ENCODE measurements at places on chromosomes 5 and 9.

DNA sequence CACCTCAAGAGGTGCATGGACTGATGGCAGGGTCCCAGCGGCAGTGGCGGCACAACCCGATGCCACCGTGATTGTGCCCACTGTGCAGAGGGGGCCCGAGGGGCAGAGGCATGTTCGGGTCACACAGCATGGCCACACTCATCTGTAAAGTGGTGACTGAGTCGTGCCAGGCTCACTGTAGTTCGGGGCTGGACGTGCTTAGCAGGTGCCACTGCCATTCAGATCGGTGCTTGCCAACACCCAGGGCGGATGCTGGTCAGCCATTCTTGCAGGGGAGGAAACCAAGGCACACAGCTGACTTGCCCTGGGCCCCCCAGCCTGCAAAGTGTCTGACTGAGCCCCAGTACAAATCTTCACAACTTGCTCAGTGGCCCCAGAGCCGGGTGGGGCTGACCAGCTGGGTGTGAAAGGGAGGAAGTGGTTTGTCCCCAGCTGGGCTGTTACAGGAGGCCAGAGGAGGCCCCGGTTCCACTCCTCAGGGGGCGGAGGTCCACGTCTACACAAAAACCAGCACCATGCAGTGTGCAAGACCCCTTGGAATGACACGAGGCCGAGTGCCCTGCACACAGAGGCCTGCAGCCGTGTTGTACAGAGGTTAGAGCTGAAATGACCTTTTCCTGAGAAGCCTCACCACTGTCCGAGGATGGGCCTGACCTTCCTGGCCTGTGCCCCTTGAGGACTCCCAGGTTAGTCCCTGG is 17.9 kb downstream of the FGD3 start:
- no peak for DNase-seq

GRCh38 chr5:56094579-56095361 is 100.0 kb upstream of the IL6ST start:
- DNase-seq, result no peak

DNA sequence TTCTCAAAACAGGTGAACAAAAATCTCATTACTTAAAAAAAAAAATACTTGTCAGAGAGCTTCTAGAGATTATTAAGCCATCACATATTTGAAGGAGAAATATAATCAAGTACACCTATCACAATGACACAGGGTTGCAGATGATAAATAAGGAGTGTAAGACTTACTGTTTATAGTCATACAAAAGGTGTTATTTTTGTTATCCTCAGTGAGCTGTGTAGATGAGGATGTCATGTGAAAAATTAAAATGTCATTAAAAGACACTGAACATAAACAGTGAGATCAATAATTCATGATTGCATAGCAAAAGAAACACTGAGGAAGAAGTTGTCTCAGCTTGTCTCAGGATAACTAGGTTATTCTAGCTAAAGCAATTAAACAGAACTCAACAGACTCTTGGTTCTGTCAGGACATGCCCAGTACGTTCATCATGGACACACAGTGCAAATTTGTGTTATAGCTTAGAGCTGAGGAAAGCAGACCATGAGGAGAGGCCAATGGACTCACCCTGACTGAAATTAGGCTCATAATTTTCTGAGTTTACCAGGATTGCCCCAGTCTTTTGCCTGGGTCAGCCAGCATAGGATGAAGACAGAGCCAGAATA is 1162.6 kb upstream of the C9orf72 start:
- DNase-seq, result no peak

DNA sequence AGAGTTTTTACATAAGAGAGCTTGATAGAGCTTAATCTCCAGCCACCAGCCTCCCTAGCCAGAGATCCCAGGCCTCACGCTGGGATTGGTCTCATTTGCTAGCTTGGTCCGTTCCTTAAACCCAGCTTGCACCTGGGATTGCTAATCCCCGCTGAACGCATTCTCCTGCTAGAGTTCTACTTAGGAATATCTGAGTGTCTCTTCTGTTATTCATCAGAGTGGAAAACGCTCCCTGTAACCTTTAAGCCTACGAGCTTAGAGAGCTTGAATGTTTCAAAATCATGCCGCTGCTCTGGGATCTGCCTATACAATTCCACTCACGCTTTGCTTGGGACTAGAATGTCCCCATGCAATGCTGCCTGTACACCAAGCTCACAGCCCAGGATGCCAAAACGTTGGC is 201.8 kb downstream of the NSG2 start:
- DNase-seq, result no peak

DNA sequence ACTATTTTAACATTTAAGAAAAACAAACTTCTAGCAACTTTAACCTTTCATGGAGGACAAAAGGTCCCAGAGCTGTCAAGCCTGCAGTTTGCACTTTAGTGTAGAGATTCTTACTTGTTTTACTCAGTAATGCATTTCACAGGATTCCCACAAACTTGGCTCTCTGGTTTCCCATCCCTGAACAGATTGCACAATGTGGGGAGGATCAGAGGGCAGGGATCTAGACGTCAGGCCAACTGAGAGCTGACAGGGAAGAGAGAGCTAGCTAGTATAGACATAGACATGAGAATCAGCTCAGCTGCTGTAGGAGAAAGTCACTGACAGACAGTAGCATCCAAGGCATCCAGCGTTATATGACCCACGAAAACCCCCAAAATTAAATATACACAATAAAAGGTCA is 20.9 kb upstream of the BNIP1 start:
- DNase-seq, result no peak

- no peak for DNase-seq
Measured at GRCh38 chr9:450057-450456, 235.4 kb downstream of the DOCK8 start.

DNA sequence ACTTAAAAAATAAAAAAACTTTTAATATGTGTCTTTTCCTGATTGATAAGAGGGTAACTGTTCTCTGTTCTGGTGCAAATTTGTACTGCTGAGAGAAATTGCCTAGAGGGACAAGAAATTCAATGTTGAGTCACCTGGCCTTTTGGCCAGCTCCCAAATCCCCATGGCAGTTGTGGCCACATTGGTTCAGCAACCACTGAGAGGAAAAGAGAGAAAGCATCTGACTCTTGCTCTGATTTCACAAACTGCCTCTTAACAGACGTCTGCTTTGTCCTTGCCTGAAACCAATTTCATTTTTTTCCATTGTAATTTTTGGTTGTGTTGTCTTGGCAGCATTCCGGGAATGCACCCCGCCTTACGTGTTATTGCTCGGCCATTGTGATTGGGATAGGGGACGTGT is 42.4 kb downstream of the NTRK2 start:
- DNase-seq, result no peak

GRCh38 chr5:34022121-34022705 is 14.4 kb upstream of the AMACR start:
- no peak for DNase-seq

DNA sequence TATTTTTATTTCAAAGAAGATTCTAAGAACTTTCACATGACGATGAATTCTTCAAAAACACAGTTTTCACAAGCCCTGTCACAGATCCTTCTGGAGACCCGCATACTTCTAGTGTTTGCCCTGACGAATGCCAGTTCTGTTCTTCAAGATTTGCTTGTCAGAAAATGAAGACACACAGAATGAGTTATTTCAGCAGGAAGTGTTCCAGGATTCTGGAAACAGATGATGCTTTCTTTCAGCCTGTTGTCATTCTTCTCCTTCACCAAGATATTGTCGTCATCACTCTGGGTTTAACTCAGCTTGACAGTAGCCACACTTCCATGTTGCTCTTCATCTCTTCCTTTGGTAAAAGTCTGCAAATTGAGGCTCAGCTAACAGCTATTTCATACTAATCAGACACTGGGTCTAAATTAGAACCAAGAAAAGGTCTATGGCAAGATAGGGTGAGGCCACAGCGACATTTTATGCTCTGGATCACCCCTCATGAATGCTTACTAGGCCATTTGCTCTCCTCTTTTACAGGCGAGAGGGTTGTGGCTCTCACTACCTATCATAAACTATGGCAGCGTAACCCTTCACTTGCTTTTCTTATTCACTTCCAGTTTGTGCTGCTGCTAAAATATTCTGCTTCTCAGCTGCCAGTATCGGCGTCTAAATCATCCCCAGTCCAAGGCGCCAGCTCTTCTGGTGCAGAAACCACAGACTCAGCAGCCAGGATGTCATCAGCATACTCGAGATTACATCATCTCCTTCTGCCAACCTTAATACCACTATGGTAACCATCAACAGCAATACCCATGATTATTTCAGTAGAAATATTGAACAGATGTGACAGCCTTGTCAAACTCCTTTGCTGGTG is 159.6 kb upstream of the TBCA start:
- no peak for DNase-seq

DNA sequence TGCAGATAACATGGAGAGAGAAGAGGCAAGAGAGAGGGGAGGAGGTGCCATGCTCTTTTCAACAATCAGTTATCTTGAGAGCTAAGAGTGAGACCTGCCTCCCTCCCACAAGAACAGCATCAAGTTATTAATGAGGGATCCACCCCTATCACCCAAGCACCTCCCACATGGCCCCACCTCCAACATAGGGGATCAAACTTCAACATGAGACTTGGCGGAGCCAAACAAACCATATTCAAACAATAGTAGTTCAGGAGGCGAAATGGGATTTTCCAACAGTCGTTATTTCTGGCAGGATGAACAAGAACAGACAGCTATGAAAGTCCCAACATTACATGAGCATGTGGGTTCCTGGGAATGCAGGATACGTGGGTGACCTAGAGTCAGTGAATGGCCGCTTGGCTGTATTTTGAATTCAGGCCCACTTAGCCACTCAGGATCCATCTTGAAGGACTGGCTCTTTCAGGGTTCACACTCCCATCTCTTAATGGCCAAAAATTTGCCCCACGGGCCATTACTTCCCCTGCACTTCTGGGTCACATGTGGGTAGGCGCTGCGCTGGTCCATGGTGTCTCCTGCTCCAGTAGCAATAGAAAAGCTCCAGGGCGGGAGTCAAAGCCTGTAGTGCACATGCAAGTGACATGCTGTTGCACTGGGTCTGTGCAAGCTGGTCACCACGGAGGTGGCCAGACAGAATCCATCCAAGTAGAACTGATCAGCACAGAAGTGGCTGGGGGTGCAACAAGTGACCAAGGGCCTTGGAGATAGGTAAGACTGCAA is 7.1 kb upstream of the FAF2 start:
- no peak for DNase-seq

DNA sequence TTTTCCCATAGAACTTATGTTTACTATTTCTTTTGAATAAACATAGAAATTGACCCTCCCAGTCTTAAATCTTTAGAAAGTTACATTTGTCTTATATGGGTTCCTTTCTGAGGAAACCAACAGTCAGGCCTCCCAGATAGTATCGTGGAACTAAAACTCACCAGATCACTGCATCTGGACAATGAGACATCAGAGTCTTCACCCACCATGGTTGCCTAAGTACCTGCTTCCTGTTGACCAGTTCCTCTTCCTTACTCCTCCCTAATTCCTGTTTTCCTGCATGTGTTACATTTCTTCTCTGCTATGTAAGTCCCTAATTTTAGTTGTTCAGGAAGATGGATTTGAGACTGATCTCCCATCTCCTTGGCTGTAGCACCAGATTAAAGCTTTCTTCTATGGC is 462.2 kb downstream of the DIRAS2 start:
- DNase-seq, result no peak

GRCh38 chr5:10310066-10310779 is 2.5 kb upstream of the CMBL start:
- DNase-seq, result no peak

DNA sequence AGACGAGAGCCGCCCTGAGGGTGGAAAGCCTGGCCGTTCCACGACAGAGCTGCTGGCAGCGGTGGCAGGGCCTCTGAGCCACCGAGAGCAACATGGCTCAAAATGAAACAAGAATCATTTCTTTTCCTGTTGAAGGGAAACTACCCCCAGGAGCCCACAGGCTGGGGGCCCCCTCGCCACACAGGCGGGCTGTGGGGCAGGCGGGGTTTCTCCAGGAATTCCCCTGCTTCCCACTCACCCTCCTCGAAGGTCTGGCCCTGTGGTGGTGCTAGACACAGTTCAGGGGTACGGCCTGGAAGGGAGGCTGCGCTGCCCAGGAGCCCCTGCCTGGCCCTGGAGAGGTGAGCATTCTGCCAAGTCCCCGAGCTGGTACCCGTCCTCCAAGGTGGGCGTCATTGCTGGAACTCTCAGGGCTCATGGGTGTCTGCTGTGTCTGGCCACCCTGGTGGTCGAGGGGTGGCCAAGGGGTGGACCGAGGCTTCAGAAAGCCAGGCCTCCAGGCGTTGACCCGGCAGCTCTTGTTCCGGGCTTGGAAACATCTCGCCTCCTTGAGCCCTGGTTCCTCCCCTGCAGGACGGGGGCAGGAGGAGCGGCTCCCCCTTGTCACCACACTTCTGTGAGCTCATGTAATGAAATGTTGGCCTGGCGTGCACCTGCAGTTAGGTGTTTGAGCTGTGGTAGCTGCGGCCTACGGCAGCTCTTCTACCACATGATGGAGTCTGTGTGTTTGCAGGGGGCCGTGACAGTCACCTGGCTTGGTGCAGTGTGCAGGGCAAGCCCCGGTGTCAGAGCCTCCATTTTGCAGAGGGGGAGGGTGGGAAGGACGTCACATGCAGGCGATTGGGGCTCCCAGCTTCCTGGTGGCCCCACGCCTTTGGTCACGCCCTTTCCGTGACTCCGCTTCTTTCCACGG is 65.3 kb downstream of the RXRA start:
- DNase-seq, result peak; percentile 40

GRCh38 chr5:111200828-111201227 is 23.4 kb upstream of the CAMK4 start:
- no peak for DNase-seq

DNA sequence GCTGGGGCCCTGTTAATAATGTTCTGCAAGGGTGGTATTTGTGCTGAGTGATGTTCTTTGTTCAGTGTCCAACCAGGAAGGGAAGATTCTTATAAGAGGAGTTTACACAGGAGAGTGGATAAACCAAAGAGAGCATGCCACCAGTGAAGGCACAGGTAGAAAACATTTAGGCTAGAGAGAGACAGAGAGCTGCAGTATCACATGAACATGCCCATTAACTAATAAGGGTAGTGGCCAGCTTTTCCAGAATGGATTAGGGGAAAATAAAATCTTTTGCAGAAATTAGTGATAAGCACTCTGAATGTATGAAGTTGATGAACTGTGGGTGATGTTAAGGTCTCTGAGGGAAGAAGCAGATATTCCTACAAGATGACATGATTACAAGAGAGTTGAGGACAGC is 54.1 kb upstream of the PRLR start:
- DNase-seq, result no peak

- no peak for DNase-seq
Measured at GRCh38 chr5:98777295-98777694, 3.8 kb downstream of the RGMB start.

DNA sequence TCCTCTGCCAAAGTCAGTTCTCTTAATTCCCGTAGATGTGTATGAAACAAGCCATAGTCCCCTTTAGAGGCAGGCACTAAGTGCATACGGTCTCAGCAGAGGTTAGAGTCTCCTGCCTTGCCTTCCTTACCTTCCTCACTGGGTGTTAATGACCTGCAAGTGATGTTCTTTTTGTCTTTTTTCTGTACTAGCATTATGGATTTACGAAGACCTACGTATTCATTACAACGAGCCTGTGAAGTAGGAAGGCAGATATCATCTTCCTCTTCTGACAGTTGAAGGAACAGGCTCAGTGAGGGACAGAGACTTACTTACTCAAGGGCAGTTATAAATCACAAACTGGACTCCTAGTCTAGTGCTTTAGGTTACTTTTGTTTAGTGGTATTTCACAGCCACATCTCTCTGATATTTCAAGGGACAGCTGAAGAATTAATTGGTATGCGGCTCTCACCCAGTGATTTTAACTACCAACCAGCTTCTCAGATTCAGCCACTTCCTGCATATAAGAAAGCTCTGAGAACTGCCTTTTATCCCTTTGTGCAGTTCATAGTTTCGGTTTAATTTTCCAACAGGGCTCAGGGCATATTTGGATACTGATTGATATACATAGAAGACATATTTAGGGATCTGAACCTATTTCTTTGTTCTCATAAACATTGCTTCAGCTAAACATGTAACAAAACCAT is 85.1 kb upstream of the CKMT2 start:
- no peak for DNase-seq
